ENCODE measurements at places on chromosomes 4 and X. TPM values are rescaled to one million over a fixed set of nuclear protein-coding genes. Genes with fewer than 3 reads are reported as not detected.

- DNase-seq = no peak
- H3K36me3 ChIP-seq = no peaks in the 10 kb centered on the region
- no peak overlapping the region for H3K4me3 ChIP-seq
- no peaks in the 10 kb centered on the region for H3K4me1 ChIP-seq
- H3K27me3 ChIP-seq = no peaks in the 10 kb centered on the region
Observed at GRCh38 chr4:24644983-24645764, 60.8 kb upstream of the DHX15 start.

DNA sequence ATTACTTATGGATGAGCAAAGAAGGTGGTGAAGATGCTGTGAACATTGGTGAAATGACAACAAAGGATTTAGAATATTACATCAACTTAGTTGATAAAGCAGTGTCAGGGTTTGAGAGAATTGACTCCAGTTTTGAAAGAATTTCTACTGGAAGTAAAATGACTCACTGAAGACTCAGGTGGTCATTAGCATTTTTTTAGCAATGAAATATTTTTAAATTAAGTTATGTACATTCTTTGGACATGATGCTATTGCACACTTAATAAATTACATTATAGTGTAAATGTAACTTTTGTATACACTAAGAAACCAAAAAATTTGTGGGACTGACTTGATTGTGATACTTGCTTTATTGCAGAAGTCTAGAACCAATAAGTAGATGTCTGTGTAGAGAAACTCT, 56.9 kb downstream of the USO1 start:
- no peak for DNase-seq
- no peak overlapping the region for H3K4me3 ChIP-seq
- peaks cover 94% of the 10 kb centered on the region for H3K36me3 ChIP-seq
- no peaks in the 10 kb centered on the region for H3K4me1 ChIP-seq
- H3K27me3 ChIP-seq = no peaks in the 10 kb centered on the region
- H3K27ac ChIP-seq = no peak overlapping the region

GRCh38 chr4:53601251-53601764, 10.0 kb upstream of the LNX1 start:
- no peaks in the 10 kb centered on the region for H3K27me3 ChIP-seq
- H3K4me1 ChIP-seq = no peaks in the 10 kb centered on the region
- peak; percentile 90 for DNase-seq
- no peak overlapping the region for H3K27ac ChIP-seq
- no peaks in the 10 kb centered on the region for H3K36me3 ChIP-seq
- H3K4me3 ChIP-seq = no peak overlapping the region

GRCh38 chrX:38675856-38676255, 114.5 kb downstream of the TSPAN7 start:
- no peak for DNase-seq
- H3K27ac ChIP-seq = no peak overlapping the region
- peaks cover 4% of the 10 kb centered on the region for H3K4me1 ChIP-seq

- H3K36me3 ChIP-seq = no peaks in the 10 kb centered on the region
- H3K27me3 ChIP-seq = no peaks in the 10 kb centered on the region
- H3K27ac ChIP-seq = no peak overlapping the region
- DNase-seq = no peak
- no peak overlapping the region for H3K4me3 ChIP-seq
Observed at GRCh38 chr4:81704461-81704860, 232.8 kb upstream of the RASGEF1B start.

LDB2 gene
- 16.3 TPM for total RNA-seq

RTL5 gene
- total RNA-seq = 8.4 TPM

DNA sequence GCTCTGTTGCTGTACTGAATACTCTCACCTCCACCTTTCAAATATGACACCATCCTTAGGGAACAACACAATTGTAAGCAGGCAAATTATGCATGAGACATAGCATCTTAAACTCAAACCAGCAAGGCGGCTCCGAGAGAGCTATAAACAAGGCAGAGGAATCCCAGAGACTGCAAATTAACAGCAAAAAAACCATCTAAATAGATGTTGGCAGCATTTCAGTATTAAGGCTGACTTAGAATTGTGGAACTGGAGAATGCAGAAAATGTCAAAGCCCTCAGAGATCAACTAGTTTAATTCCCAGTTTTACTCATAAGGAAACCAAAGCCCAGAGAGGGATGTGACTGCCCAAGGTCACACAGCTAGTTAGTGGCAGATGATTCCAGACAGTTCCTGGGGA, 37.2 kb upstream of the SPANXC start:
- no peaks in the 10 kb centered on the region for H3K36me3 ChIP-seq
- no peaks in the 10 kb centered on the region for H3K27me3 ChIP-seq
- no peaks in the 10 kb centered on the region for H3K4me1 ChIP-seq
- no peak overlapping the region for H3K4me3 ChIP-seq
- H3K27ac ChIP-seq = no peak overlapping the region

CXorf51B gene
- total RNA-seq = not detected

- H3K27ac ChIP-seq = no peak overlapping the region
- H3K4me1 ChIP-seq = no peaks in the 10 kb centered on the region
- no peak overlapping the region for H3K4me3 ChIP-seq
- peak; percentile 33 for DNase-seq
Observed at GRCh38 chrX:150767475-150768131, 74.4 kb downstream of the MTMR1 start.

GRCh38 chr4:30790998-30791397, 70.8 kb downstream of the PCDH7 start:
- no peaks in the 10 kb centered on the region for H3K36me3 ChIP-seq
- no peaks in the 10 kb centered on the region for H3K27me3 ChIP-seq
- DNase-seq = no peak
- peaks cover 12% of the 10 kb centered on the region for H3K4me1 ChIP-seq
- no peak overlapping the region for H3K27ac ChIP-seq

AFM gene
- not detected for total RNA-seq

DNA sequence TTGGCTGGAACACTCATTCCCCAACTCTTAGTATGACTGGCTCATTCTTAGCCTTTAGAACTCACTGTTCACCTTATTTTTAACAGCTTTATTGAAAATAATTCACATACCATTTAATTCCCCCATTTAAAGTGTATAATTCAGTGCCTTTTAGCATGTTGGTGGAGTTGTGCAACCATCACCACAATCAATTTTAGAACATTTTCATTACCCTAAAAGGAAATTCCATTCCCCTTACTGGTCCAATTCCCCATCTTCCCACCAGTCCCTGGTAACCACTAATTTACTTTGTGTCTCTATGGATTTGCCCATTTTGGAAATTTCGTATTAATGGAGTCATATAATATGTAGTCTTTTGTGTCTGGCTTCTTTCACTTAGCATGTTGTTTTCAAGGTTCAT, 19.7 kb downstream of the NHSL2 start:
- DNase-seq = no peak
- H3K4me3 ChIP-seq = no peak overlapping the region
- no peaks in the 10 kb centered on the region for H3K27me3 ChIP-seq
- H3K36me3 ChIP-seq = no peaks in the 10 kb centered on the region

TBX22 gene
- 0.71 TPM for total RNA-seq

GRCh38 chr4:73803213-73803612, 33.3 kb upstream of the CXCL6 start:
- no peak for DNase-seq
- no peak overlapping the region for H3K27ac ChIP-seq
- no peaks in the 10 kb centered on the region for H3K27me3 ChIP-seq
- H3K4me1 ChIP-seq = no peaks in the 10 kb centered on the region

DNA sequence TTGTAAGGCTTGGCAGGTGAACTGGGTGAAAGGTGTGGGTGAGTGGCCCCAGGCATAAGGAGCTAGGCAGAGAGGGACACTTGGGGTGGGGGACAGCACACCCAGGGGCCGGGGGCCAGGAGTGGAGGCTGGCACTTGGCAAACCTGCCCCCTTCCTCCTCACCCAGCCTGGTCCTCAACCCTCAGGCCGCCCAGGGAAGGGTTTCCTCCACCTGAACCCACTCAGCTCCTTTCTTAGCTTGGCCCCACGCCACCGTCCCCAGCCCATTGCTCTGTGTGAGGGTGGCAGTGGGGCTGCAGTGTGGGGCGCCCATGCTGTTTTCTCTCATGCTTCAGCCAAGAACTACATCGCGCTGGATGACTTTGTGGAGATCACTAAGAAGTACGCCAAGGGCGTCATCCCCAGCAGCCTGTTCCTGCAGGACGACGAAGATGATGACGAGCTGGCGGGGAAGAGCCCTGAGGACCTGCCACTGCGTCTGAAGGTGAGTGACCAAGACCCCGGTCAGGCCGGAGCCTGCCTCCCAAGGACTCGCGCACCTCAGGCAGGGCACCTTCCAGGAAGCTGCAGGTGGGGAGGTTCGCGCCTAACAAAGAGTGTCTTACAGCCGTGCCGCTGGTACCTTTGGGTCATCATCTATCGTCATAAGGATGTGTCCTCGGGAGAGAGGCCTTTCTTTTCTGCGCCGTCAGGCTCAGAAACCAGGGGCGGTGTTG, 25.2 kb downstream of the WFS1 start:
- H3K4me3 ChIP-seq = no peak overlapping the region
- peaks cover 7% of the 10 kb centered on the region for H3K36me3 ChIP-seq
- no peak overlapping the region for H3K27ac ChIP-seq
- H3K27me3 ChIP-seq = no peaks in the 10 kb centered on the region
- no peaks in the 10 kb centered on the region for H3K4me1 ChIP-seq

CXCR3 gene
- not detected for total RNA-seq

DNA sequence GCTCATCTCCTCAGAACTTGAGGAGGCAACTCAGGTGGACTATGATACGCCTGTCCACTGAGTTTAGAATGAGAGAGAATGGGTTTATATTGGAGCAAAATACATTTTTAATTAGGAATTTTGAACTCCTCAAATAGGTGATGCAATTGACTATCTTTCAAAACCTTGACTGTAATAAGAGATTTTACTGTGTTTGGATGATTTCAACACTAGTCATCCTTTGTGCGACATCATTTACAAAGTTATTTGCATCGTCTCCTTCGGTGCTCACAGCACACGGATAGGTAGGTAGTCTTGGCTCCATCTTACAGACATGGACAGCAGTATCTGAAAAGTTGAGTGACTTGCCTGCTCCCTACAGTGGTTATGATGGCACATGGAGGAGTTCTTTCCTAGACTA, 67.0 kb downstream of the AASDH start:
- peaks cover 21% of the 10 kb centered on the region for H3K36me3 ChIP-seq
- H3K4me3 ChIP-seq = no peak overlapping the region
- H3K27me3 ChIP-seq = peaks cover 7% of the 10 kb centered on the region
- H3K4me1 ChIP-seq = peaks cover 16% of the 10 kb centered on the region
- no peak overlapping the region for H3K27ac ChIP-seq
- no peak for DNase-seq

DNA sequence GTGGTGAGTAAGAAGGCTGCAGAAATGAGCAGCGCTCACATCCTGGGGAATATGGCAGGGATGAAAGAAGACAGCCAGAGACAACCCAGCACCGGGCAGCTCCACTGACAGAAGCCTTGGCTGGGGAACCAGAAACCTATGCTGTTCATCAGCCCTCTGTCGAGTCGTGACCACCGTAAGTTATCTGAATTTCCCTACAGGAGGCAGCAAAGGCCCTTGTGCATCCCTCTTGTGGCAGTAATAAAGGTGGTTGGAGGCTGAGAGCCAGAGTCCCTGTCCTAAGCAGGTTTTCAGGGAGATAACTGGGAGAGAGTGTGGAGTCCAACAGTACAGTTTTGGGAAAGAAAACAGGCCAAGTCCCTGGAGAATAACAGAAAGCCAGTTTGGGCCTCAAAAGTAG, 194.0 kb upstream of the BOD1L1 start:
- no peak overlapping the region for H3K27ac ChIP-seq
- no peaks in the 10 kb centered on the region for H3K4me1 ChIP-seq
- H3K36me3 ChIP-seq = no peaks in the 10 kb centered on the region
- peak; percentile 69 for DNase-seq
- H3K4me3 ChIP-seq = no peak overlapping the region

MTHFD2L gene
- total RNA-seq = 9.2 TPM

- DNase-seq = no peak
- no peak overlapping the region for H3K27ac ChIP-seq
- H3K4me3 ChIP-seq = no peak overlapping the region
- no peaks in the 10 kb centered on the region for H3K4me1 ChIP-seq
- H3K27me3 ChIP-seq = no peaks in the 10 kb centered on the region
Observed at GRCh38 chr4:85737254-85737653, 262.3 kb downstream of the ARHGAP24 start.

TET2 gene
- 9.6 TPM for total RNA-seq

DNA sequence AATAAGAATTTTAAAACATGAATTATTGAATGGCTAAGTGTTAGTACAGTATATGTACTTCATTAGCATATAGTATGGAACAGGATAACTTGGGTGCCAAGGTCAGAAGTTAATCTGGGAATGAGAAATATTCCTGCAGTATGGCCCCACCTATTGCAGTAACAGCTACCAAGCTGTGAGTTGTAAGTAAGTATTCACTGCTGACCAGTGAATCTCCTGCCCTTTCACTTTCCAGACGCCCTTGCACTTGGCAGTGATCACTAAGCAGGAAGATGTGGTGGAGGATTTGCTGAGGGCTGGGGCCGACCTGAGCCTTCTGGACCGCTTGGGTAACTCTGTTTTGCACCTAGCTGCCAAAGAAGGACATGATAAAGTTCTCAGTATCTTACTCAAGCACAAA, 105.1 kb downstream of the NFKB1 start:
- no peaks in the 10 kb centered on the region for H3K4me1 ChIP-seq
- H3K36me3 ChIP-seq = peaks cover 6% of the 10 kb centered on the region
- no peaks in the 10 kb centered on the region for H3K27me3 ChIP-seq
- DNase-seq = no peak
- H3K4me3 ChIP-seq = no peak overlapping the region
- no peak overlapping the region for H3K27ac ChIP-seq

UFSP2 gene
- 24.7 TPM for total RNA-seq

XG gene
- 0.59 TPM for total RNA-seq

ADAM29 gene
- not detected for total RNA-seq

- no peak overlapping the region for H3K4me3 ChIP-seq
- no peak overlapping the region for H3K27ac ChIP-seq
- no peak for DNase-seq
- H3K27me3 ChIP-seq = peaks cover 44% of the 10 kb centered on the region
Observed at GRCh38 chr4:27046851-27047250, 186.2 kb downstream of the STIM2 start.

- no peaks in the 10 kb centered on the region for H3K27me3 ChIP-seq
- no peak for DNase-seq
- no peak overlapping the region for H3K4me3 ChIP-seq
- no peak overlapping the region for H3K27ac ChIP-seq
- H3K36me3 ChIP-seq = no peaks in the 10 kb centered on the region
Observed at GRCh38 chr4:124997991-124998390, 285.5 kb upstream of the ANKRD50 start.

GRCh38 chr4:183011213-183011907, 87.7 kb upstream of the WWC2 start:
- H3K36me3 ChIP-seq = no peaks in the 10 kb centered on the region
- no peak overlapping the region for H3K4me3 ChIP-seq
- H3K27me3 ChIP-seq = no peaks in the 10 kb centered on the region
- H3K4me1 ChIP-seq = peaks cover 6% of the 10 kb centered on the region

DNA sequence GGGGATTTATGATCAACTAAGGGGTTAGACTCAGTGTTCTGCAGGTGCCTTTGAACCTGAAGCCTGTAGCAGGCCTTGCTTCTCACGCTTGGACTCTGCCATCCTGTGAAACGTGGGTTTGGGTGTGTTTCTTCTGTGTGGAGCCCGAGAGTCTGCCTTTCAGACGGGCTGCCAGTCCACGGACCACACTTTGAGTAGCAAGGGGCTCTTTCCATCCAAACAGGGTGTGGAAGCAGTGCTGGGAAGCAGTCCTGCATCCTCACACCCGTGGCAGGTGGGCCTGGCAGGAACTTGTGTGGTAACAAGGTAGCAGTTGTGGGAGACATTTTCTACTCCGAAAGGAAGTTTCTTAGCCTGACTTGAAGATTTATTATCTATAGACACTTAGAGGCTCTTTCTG, 22.7 kb downstream of the RGS12 start:
- H3K4me1 ChIP-seq = peaks cover 2% of the 10 kb centered on the region
- no peak overlapping the region for H3K4me3 ChIP-seq
- no peaks in the 10 kb centered on the region for H3K27me3 ChIP-seq
- peak; percentile 19 for DNase-seq
- peaks cover 18% of the 10 kb centered on the region for H3K36me3 ChIP-seq
- H3K27ac ChIP-seq = no peak overlapping the region
